Cardiac muscle cell (in vitro differentiated cells and primary cell): ENCODE measurements at places on chromosomes 16 and 17.

GRCh38 chr17:49612726-49613125 is 37.1 kb downstream of the NXPH3 start:
- no peak for DNase-seq
- H3K4me1 ChIP-seq, result no peaks in the 10 kb centered on the region
- no peak overlapping the region for H3K27ac ChIP-seq
- no peak overlapping the region for H3K4me3 ChIP-seq

- DNase-seq, result no peak
- peaks cover 19% of the 10 kb centered on the region for H3K4me1 ChIP-seq
- peaks cover 54% of the 10 kb centered on the region for H3K27me3 ChIP-seq
- no peak overlapping the region for H3K27ac ChIP-seq
These were observed 75.7 kb upstream of the NKD1 start for GRCh38 chr16:50472472-50472871.

- no peaks in the 10 kb centered on the region for H3K36me3 ChIP-seq
- H3K4me3 ChIP-seq, result no peak overlapping the region
- H3K27ac ChIP-seq, result no peak overlapping the region
- no peak for DNase-seq
- no peaks in the 10 kb centered on the region for H3K27me3 ChIP-seq
These were observed 368.2 kb downstream of the SLC39A11 start for GRCh38 chr17:72724267-72724666.

GRCh38 chr17:56158915-56159825 is 5.9 kb downstream of the ANKFN1 start:
- H3K27me3 ChIP-seq, result no peaks in the 10 kb centered on the region
- H3K36me3 ChIP-seq, result no peaks in the 10 kb centered on the region
- H3K4me3 ChIP-seq, result no peak overlapping the region
- no peak overlapping the region for H3K27ac ChIP-seq
